A172 (cell line): ENCODE measurements at places on chromosomes 12 and 14.

DNA sequence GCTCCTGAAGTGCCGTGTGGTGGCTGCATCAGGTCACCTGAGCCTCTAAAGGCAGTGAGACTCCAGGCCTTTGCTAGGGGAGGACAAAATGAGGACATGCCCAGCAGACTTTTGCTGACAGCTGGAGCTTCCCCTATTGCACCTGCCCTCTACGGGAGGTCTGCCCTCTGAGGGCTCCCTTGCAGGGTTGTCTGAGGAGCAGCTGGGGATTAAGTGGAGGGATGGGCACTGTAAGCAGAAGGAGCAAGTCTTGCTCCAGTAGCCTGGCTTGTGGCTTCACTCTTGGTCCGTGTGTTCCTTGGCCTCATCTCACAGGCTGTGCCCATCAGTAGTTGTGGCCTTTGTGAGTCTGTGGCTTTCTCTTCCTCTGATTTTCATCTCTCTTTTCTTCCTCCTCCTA lies 66.9 kb upstream of the NRXN3 start:
- DNase-seq = no peak

DNA sequence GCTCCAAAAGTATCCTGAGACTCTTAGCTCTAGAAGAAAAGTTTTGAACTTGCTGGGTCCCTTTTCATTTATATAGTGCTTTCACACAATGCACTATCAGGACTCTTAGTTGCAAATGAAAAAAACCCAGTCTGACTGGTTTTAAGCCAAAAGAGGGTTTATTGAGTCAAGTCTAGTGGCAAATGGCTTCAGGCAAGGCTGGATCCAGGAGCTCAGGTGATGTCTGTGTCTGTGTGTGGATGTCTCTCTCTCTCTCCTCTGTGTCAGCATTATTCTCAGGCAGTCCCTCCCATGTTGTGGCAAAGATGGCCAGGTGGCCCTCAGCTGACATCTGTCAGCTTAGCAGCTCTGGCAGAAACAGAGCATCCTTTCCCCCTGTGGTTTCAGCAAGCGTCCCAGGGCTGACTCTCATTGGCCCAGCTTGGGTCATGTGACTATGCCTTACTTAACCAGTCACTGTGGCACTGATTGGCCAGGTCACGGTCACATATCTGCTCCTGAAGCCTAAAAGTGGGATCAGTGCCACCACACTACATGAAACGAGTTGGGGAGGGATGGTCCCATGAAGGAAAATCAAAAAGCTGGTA lies 6.2 kb downstream of the TMEM120B start:
- DNase-seq = no peak

DNA sequence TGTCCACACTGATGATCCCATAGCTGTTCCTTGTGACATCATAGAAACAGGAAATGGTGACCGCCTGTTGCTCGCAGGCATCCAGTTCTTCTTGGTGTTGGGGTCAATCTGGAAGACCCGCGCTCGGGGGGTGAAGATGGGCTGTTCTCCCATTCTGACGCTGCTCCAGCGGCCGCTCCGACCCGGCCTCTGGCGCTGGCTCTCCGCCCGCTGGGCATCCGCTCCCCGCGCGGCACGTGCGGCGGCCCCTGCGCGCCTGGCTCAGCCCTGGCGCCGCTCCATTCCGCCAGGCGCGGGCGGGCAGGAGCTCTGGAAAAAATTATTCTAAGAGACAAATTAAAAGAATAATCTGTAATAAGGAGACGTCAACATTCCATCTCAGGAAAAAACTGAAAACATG lies 761.1 kb downstream of the TMEM121 start:
- no peak for DNase-seq

- no peak for DNase-seq
Measured at GRCh38 chr12:95258151-95258550, 40.5 kb downstream of the VEZT start.

DNA sequence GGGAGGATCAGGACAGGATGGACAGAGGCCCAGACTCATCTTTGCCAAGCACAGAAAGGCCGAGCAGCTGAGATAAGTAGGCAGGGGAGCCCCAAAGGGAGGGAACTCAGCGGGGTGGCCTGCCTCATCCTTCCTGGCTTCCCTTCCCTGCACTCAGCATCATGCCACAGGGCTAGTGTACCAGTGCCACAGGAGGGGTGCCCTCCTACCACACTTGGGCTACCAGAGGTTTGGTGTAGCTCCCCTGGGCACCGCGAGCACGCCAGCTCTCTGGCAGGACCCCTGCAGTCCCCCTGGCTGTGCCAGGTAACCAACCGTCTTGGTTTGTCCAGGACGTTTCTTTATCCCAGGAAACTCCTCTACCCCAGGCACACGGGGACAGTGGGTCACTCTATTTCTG lies 123.5 kb downstream of the ESRRB start:
- no peak for DNase-seq

GRCh38 chr14:98173305-98173704 lies 1098.7 kb downstream of the BCL11B start:
- no peak for DNase-seq

DNA sequence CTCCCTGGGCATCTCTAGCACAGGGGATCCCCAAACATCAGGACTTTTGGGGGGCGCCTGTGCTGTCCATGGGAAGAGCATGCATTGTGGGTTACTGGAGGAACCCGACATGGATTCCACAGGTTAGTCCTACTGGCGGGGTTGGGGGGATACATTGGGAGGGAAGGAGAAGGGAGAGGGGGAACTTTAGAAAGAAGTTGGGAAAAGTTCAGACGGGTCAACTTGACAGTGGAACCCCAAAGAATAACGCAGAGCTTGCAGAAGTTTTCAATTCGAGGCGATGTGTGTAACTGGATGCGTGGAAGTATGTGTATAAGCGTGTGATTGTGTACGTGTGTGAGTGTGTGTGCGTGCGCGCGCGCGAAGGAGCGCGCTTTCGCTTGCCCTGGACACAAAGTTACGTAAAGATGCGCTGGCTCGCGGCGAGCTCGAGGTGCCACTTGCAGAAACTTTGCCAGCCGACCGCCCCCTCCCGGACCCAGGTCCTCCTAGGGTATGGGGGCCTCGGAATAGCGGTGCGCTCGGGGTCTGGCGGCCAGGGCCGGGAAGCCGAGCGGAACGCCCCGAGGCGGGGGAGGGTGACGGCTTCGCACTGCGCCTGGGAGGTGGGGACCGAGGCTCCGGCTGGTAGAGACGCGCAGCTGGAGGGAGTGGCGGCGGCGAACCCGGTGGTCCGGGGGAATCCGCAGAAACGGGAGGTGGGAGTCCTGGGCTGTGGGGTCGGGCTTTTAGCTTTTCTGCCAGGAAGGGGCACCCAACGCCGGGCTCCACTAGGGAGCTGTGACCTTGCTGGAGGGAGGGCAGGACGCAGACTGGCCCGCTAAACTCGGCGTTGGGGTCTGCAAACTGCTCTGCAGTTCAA lies 669 bp downstream of the RFX4 start:
- no peak for DNase-seq

DNA sequence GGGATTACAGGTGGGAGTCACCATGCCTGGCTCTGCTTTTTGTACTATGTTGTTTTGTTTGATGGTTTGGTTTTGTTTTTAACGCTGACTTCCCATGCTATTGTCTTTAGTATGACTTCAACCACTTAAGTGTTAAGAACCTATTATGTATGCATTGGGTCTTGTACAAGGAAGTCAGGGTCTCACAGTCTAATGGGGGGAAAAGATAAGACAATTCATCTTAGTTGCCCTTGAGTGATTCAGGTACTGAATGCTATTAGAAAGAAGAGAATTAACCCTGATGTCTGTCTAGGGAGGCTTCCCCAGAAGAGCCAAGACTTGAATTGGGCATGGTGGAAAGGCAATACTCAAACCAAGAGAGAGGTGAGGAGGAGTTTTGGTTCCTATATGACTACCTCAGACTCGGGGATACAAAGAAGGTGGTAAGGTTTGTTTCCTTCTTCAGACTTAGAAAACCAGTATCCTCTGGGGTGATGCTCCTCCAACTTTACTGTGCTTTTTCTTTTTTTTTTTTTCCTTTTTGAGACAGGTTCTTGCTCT lies 64.6 kb downstream of the SUSD6 start:
- DNase-seq = no peak

- no peak for DNase-seq
Measured at GRCh38 chr14:65222440-65222858, 120.1 kb upstream of the MAX start.
